ENCODE measurements at places on chromosomes 6 and 20. TPM values are rescaled to one million over a fixed set of nuclear protein-coding genes. Genes with fewer than 3 reads are reported as not detected.

Gene PXDC1
- total RNA-seq = 27.3 TPM

DNA sequence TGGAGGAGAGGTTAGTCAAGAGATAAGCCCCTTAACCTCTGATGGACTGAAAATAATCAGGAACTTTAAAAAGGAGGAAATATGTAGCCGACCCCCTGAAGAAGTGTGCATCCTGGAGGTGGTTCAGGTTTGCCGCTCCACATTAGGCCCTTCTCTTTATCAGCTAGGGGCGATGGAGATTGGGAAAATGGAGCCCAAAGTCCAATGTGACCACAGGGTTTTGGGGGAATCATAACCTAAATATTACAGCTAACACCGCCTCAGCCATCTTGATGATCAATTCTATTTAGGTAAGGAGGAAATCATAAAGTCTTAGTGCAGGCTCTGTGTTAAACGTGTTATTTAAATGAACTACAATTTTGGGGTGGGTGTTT is 1.2 kb downstream of the OGFRL1 start:
- DNase-seq = no peak

DNA sequence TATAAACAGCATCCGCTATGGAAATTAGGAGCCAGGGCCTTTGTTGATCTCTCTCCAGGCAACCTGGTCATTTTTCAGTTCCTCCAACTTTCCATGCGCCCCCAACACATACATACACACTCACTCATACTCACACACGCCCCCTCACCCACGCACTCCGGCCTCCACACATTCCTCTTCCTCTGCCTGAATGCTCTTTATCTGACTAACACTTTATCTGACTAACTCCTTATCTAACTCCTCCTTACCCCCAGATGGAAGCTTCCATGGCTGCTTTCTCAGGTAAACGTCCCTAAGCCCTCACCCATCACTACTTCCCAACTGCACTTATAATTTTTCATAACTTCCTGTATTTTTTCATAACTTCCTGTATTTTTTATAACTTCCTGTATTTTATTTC is 17.4 kb downstream of the CASS4 start:
- no peak for DNase-seq

GRCh38 chr20:3000852-3001523 is 42.4 kb upstream of the GNRH2 start:
- DNase-seq = peak; percentile 26

Gene CRISP3
- 7.4 TPM for total RNA-seq

DNA sequence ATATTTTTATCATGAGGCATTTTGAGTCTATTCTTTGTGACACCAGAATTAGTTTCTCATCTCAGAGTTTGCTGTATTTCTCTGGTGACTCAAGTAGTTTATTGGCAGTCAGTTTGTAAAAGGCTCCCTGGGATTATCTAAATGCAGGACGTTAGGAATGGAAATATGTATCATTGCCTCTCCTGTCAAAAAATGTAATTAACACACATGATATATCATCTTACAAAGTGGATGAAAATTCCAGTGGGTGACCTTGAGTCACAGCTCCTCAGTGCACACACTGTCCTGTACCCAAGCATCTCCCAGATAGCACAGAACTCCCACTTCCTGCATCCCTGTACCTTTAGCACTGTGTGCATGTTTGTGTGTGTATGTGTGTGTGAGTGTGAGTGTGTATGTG is 258.6 kb downstream of the LAMA2 start:
- DNase-seq = peak; percentile 51

GRCh38 chr20:37336369-37337207 is 9.4 kb upstream of the SRC start:
- DNase-seq = no peak
